Daoy (cell line): ENCODE measurements at places on chromosomes 5 and 9.

DNA sequence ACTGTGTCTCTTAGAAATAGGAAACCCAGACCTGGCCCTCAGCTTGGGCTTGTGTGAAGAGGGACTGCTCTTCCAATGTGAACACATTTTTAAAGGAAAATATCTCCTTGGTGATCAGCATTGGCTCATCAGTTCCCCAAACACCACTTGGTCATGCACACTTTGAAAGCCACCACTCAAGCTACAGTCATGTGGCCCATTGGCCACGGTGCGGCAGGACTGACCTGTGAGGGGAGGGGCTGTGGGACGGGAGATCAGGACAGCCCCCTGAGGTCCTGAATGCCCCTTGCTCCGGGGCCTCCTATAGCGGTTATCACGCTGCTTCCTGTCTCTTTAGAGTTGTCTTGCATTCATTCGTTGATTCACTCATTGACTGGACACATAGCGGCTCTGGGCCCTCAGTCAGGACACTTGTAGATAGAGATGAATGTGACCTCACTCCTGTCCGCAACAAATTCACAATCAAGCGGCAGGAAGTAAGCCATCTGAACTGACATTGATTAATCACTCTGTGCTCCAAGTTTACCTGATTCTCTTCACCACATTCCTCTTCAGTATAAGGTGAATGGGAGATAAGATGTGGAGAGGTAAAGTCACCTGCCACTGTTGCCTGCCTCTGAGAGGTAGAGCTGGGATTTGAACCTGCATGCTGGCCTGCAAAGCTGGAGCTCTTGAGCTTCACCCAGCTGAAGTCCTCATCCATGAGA, 73.1 kb downstream of the COL15A1 start:
- DNase-seq = no peak

- DNase-seq = peak; percentile 82
These were observed 3.0 kb upstream of the CCNG1 start for GRCh38 chr5:163434401-163434866.

GRCh38 chr9:116447934-116448333, 239.2 kb upstream of the TRIM32 start:
- DNase-seq = no peak

DNA sequence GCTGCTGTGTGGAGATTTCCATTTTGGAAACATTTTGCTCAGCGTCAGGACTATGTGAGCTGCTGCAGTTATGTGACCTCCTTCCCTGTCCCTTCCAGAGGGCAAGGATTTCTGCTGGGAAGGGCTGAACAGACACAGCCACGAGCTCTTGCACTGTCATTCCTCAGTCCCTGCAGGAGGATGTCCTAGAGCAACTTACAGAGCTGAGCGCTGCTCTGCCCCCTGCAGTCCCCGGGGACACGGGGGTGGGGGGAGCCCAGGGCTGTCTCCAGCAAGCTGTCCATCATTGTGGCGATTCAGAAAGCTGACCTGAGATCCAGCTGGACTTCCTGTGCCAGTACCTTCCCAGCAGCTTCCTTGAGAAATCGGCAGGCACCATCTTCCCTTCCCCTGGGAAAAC, 28.0 kb upstream of the MAP1B start:
- DNase-seq = no peak

DNA sequence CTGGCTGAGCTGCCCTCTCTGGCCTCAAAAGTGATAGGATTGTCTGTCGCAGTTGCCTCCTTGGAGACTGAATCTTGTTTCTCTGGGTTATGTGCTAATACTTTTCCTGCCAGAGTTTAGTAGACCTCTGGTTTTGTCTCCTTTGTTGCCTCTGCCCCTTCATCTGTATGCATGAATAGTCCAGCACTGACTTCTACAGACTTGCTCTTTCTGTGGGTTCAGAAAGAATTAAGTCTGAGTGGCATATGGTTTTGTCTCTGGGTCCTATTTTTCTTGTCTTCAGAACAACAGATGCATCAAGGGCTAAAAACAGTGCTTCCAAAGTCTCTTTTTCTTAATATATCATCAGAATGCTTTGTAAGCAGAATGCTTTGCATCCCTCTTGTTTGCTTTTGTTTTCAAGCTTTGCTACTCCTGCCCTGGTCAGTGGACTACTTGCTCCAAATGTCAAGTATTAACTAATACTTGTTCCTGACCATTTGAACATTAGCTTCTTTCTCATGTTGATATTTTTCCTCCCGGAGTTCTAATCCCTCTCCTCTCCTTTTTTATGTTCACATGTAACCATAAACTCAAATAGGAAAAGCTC, 131.7 kb downstream of the UNC13B start:
- no peak for DNase-seq

DNA sequence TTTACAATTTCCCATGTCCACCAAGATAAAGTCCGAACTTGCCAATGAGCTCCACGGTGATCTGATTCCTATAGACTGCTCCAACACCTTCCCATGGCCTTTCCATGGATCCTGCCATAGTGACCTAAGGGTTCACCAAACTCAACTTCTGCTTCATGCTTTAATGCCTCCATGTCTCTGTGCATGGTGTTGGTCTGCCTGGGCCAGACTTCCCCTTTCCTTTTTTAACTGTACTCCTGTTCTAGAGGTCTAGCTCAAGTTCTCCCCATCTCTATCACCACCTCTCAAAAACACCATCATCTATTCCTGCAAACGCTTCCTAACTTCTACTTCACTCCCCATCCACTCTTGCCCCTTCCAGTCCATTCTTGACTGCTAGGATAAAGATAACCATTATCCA, 14.8 kb upstream of the SMARCA2 start:
- DNase-seq = no peak

DNA sequence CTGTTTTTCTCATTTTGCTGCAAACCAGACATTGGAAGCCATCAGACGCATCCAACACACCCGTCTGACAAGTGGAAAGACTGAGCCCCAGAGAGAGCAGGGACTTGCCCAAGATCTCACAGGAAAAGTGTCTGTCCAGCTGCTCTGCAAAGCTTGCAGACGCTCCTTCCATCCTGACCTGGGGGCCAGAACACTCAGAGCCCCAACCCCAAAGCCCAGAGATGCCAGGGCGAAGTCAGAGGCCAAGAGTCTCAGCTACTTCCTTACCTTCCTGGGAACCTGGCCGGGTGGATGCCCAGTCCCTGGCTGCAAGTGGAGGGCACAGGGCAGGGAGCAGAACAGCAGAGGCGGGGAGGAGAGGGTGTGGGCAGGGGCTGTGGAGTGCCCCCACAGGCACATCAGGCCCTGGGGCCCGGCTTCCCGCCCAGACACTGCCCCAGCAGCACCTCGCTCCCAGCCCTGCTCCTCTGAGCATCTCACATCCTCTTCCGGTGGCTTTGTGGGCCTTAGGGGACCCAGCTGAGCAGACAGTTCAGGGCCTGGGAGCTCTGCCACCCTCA, 9.7 kb upstream of the RALGDS start:
- no peak for DNase-seq

DNA sequence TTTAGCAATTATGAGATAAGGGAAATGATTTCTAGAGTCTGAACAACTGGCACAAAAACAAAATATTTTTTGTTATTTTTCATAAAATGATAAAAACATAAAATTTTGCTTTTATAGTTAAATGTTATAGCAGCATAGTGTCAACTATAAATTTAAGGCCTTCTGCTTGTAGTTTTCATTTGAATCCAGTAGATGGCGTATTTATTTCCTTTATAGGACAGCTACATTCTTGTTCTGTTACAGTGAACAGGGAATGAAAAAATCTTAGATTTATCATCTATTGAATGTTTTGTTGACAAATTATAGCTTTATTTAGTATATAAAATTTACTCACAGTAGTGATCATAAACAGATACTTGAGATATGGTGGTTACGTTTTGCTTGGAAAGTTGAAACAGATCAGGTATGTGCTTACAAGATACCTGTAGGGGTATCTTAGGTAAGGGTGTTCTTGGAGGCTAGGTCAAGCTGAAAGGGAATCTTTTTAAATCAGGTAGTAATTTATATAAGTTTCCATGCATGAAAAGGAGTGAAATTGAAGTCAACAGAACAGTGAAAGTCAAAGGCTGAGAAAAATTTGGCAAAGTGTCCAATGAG, 239.3 kb upstream of the GRIN3A start:
- DNase-seq = no peak

DNA sequence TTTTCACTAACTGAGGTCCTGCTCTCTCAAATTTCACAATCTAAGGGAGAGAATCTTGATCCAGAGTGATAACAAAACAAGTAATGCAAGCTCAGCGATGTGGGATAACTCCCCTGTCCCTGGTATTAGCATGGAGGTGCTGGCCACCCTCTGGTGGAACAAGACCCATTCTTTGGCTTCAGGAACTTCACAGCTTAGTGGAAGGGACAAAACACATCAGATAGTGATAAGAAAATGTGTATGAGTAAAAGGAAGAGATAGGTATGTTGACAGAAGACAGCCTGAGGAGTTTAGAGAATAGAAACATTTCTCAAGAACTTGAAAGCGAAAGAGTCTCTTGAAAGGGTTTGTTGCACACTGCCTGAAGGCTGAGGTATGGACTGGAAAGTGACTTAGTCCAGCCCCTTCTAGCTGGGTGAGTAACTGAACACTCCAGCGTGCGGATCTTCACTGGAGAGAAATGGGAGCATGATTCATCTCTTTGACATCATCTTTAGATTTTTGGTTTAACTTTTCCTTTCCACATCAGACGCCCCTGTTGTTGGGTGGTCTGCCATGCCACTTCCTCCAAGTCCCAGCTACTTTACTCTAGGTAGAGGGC, 25.4 kb upstream of the ZSWIM6 start:
- peak; percentile 84 for DNase-seq

DNA sequence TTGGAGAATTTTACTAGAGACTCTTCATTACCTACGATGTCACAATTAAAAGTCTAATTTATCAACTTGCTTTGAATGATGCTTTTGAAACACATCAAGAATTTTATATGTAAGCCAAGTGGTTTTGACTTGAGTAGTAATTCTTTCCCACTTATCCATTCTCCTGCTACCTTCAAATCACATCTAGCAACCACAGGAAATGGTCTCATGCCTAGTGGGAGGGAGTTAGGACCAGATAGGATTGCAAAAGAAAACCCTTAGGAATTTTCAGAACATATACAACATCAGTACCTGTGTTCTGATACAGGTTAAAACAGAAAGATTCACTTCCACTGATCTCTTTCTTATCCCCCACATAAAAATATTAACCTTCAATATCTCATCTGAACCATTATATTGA, 260.4 kb downstream of the CWC27 start:
- peak; percentile 21 for DNase-seq

DNA sequence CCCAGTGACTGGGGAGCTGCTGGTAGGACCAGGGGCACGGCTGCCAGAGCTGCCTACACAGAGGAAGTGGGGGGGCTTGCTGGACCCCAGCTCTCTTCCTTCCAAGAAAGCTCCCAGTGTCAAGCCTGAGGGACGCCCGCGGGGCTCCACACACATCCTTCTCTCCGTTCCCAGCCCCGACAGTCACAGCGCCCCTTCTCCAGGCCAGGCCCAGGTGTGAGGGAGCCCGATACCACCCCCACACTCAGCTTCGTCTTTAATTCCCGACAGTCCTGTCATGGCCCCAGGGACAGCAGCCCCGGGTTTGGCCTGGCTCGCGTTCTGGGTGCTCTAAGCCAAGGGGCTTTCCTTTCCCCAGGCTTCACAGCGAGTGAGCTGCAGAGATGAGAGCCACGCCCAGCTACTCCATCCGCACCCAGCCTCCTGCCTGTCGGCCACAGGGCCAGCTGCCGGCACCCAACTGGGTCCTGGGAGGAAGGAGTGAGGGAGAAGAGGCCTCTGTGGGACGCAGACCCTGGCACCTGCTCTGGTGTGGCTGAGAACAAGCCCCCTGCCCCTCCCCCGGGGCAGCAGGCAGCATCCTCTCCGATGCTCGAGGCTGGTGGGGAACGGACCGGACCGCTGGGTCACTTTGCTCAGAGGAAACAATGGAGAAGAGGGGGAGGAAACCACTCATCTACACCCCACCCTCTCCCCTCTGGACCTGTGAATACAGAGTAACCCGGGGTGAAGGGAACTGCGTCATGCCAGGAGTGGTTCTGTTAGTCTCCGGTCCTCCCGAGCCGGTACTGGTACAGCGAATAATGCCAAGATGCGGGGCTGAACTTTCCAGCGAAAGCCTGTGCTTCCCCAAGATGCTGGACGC, 53.9 kb upstream of the PHYKPL start:
- DNase-seq = peak; percentile 42

DNA sequence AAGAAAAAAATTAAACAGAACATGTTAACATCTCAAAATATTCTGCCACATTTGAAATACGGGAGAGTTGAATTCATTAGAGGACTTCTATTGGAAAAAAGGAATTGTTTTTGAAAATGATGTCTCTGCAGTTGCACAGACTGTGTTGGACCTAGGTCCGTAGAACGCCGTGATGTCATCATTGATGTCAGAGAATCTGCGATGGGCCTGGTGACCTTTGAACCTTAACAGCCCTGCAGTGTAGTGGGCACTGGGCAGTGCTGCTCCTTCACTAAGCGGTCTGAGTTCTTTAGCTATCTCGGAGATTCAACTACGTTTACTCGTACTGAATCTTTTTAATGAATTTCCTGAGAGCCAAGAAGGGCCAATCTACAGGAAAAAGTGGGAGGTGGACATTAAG, at the start of gene FAM170A:
FAM170A (plus strand) TSS at position 220 of the 400 bp plus-strand sequence. CDS start 211 bp downstream, outside the sequence.
- DNase-seq = no peak

DNA sequence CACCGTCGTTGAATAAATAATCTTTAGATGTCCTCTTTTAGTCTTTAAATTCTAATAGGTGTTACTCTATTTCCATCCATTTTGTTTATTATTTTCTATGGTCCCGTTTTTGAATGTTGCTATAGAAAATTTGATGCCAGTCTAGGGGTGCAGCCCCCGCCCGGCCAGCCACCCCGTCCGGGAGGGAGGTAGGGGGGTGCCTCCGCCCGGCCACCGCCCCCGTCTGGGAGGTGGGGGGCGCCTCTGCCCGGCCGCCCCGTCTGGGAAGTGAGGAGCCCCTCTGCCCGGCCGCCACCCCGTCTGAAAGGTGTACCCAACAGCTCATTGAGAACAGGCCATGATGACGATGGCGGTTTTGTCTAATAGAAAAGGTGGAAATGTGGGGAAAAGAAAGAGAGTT, 2372.2 kb upstream of the WWC1 start:
- no peak for DNase-seq

DNA sequence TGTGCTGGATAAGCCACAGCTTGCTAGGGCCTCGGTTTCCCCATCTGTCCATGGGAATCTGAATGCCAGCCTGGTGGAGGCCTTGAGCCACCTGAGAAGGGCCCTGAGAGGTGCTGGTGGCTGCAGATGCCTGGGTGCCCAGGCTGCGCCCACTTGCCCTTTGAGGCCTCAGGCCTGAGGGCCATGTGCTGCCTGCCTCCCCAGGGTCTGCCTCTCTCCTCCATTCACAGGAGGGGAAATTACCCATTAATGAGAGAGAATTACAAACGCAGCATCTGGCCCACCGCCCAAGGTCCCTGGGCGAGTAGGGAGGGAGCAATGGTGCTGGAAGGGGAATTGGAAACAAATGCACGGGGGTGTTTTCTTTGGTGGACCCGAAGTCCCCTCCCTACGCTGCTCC, 59.6 kb downstream of the BARX1 start:
- no peak for DNase-seq

DNA sequence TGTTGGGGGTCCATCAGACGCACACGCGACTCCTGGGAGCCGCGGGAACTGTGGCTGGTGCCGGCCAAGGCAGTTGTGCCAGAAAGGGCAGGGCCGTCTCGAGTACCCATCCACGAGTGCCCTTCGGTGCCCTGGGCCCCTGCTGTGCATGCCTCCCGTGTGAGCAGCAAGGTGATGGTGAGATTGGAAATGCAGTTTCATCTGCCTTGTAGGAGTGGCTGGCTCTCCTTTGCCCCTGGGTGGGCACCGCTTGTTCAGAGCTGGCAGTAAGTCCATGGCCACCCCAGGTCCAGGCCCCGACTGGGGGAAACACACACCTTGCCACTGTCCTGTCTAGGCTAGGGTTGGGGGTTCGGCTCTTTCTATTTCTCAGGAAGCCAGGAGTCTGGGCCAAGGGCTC, 5.7 kb downstream of the NKD2 start:
- no peak for DNase-seq
